ENCODE measurements at places on chromosomes 7 and 10.

GRCh38 chr10:112471878-112472487 is 25.0 kb downstream of the VTI1A start:
- DNase-seq, result no peak

GRCh38 chr7:135616136-135616535 is 46.2 kb upstream of the STMP1 start:
- no peak for DNase-seq

DNA sequence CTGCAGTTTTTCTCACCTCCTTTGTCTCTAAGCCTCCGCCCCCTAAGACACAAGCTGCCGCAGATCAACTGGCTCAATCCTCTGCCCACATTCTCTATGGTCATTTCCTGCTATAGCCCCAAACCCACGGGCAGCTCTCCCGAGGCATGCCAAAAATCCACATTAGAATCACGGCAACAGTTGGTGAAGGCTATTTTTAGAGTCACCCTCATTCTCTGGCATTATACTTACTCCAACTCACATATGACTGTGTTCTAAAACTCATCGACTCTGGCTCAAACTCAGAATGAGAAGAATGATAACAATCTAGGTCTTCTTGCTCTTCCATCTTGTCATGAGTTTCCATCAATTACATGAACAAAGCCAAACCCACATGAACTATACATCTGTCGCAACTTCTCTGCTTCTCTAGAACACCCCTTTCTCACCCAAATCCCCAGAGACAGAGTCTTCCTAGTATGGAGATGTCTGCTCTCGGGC is 10.9 kb upstream of the KIAA1549 start:
- DNase-seq, result no peak

- no peak for DNase-seq
These were observed 20.0 kb upstream of the GPR146 start for GRCh38 chr7:1024331-1024841.

GRCh38 chr7:130560972-130561371 is 69.1 kb downstream of the MEST start:
- DNase-seq, result no peak

- no peak for DNase-seq
These were observed 12.2 kb downstream of the ARHGAP21 start for GRCh38 chr10:24711465-24711864.

DNA sequence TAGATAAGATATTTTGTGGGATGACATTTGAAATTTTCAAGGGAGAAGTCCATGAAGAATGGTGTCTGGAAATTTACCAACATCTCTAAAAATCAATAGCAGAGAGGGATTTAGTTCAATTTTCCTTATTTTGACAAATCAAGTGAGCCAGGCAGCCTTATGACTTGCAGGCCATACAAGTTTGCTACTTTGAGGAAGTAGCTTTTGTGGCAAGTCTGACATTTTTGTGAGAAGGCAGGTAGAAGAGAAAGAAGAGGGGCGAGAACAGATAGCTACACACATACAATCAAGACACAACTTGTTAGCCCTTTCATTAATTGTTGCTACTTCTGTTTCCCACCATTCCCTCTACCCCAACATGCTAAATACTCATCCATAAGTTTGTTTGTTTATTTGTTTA is 74.5 kb upstream of the OIT3 start:
- DNase-seq, result no peak

- no peak for DNase-seq
These were observed 731.1 kb upstream of the C7orf33 start for GRCh38 chr7:147859486-147859885.

GRCh38 chr7:131327626-131328376 is at the start of gene MKLN1:
Gene MKLN1 (plus strand): TSS chr7:131327876. CDS start chr7:131327900, 24 bp downstream.
- peak; percentile 86 for DNase-seq

- no peak for DNase-seq
These were observed 1.1 kb upstream of the VIM start for GRCh38 chr10:17226891-17227303.

GRCh38 chr10:99329304-99329553 is at the start of gene CNNM1:
Gene CNNM1 (plus strand): TSS chr10:99329356. CDS start chr10:99329388, 32 bp downstream.
- DNase-seq, result no peak

DNA sequence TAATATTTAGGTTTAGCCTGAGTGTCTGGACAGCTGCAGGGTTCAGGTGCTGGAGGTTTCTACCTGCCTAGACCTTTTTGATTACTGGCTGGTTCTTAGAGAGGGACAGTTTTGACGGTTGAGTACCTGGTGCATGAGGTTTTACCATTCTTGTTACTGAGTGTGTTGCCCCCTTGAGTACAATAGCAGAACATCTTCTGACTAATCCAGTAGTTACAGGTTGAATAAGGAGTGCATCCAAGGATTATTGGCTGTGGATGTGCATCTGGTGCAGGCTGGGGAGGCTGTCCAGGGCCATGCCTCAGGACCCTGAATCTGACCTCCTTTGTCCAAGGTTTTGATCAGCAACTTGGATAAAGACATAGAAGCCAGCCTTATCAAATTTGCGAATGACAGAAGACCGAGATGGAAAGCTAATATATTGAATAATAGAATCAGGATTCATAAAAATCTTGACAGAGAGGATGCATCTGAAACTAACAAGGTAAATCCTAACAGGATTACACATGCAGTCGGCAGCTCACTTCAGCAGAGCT is 23.1 kb downstream of the PLPP4 start:
- DNase-seq, result no peak

DNA sequence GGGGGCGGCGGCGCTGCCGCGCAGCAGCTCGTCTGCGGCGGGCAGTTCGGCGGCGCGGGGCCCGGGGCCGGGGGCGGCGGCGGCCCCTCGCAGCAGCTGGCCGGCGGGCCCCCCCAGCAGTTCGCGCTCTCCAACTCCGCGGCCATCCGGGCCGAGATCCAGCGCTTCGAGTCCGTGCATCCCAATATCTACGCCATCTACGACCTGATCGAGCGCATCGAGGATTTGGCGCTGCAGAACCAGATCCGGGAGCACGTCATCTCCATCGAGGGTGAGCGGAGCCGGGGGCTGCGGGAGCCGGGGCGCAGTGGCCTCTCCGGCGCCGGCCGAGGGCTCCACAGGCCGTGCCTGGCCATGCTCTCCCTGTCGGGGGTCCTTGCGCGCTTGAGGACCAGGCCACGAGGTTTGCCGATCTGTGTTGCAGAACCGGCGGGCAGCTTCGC is 548 bp downstream of the AGAP3 start:
- no peak for DNase-seq

- no peak for DNase-seq
These were observed 335.1 kb upstream of the SEMA3A start for GRCh38 chr7:84529480-84530205.

- DNase-seq, result no peak
These were observed 945 bp downstream of the ADO start for GRCh38 chr10:62805231-62806099.

DNA sequence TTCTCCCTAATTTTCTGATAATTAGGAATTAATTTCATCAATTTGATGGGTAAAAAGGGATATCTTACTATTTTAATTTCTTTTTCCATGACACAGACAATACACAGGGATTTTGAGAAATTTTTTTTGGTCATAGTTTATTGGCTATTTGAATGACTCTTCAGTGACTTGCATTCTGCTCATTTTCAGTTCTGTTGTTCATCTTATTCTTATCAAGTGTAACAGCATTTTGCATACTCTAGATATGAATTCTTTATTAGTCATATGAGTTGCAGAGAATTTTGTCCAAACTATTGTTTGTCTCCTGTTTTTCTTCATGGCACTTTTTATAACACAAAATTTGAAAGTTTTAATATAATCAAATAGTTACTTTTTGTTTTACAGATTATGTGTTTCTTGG is 41.7 kb downstream of the MKLN1 start:
- DNase-seq, result no peak

- no peak for DNase-seq
These were observed 31.2 kb downstream of the GPRIN2 start for GRCh38 chr10:46525177-46525823.

- DNase-seq, result no peak
These were observed 115.9 kb upstream of the ADAM12 start for GRCh38 chr10:126504063-126504760.

DNA sequence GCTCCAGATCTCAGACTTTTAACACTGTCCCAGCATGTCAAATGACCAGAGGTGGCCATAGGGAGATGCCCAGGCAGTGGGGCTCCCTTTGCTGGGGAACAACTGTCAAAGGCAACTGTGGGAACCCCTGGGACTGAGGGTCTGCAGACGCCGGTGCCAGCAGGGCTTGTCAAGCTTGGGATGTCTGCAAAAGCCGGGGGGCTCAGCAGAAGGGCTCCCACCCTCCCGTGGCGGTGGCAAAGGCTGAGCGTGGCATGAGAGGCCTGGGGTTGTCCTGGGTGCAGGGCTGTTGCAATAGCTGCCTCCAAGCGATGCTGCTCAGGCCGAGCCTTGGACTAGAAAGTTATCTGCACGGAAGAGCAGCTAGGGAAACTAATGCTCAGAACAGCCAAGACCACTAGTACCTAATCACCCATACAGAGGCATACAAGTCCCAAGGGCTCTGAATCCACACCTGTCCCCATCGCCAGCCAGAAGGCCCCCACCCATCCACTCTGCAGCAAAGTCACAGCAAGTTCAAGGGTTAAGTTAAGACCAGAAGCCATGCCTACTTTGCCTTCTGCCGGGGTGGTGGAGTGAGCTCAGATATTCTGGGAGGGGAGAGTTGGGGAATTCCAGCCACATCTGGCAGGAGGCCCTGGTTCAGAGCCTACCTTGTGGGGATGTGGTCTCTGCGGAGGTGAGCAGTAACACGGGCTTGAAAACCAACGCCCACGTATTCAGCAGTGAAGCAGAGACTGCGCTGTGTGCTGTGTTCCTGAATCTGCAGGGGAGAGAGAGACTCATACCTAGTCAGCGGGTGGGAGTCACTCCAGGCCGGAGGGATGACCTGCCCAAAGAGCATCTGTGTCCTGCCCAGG is 4.6 kb downstream of the SH2B2 start:
- DNase-seq, result no peak

DNA sequence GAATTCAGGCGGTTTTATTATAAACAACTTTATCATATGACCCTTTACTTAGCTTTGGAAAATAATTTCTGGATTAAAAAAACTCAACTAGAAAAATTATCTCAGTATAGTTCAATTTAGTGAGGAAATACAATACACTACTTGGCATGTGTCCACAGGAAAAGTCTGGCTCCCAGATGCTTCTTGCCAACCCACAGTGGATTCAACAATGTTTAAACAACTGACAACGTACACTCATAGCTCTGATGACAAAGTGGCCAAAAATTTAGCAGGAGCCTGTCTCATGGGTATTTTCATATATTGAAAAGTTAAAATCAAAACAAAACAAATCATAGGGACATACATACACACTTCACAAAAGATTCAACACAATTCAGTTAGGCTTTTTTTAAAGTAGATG is 158.8 kb downstream of the SKAP2 start:
- DNase-seq, result no peak
